ENCODE measurements at places on chromosomes 1 and 21.

- no peak for DNase-seq
Measured at GRCh38 chr1:199295107-199295506, 656.3 kb downstream of the PTPRC start.

DNA sequence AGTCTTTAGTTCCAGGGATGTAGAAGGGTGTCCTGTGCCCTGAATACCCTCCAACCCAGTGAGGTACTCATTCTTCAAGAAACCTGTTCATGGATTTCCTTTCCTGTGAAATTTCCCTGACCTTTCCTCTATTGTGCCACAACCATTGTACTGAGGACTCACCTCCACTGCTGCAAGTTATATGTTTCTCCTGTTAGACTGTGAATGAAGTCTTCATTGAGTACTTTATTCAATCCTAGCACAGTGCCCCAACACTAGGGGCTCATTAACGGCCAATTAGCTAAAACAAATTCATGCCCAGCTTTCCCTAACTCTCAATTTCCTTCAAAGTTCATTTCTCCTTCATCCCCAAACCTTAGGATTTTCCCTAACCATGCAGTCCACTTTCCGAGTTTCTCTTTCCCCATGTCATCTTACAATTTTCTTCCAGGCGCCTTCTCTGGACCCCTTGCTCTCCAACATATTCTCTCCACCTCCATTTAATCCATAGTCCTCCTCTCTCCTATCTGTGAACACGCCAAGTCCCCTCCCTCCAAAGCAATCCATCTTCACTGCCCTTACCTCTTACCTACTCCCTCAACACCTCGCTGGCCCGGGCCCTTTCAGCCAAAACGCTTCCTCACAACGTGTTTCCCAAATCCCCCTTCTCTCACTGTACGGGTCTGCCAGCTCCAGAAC is 1.3 kb downstream of the TRIM33 start:
- no peak for DNase-seq

GRCh38 chr1:80533093-80533492 is 1267.6 kb upstream of the ADGRL2 start:
- no peak for DNase-seq

- no peak for DNase-seq
Measured at GRCh38 chr1:73593804-73594203, 604.2 kb downstream of the LRRIQ3 start.

- DNase-seq, result no peak
Measured at GRCh38 chr1:37722181-37723071, 30.1 kb downstream of the CDCA8 start.

GRCh38 chr1:79117376-79117775 is 110.8 kb upstream of the ADGRL4 start:
- no peak for DNase-seq

GRCh38 chr1:71049951-71050598 is 2.5 kb upstream of the PTGER3 start:
- DNase-seq, result no peak

- DNase-seq, result peak; percentile 60
Measured at GRCh38 chr1:229258031-229258756, 12.7 kb upstream of the RAB4A start.

- no peak for DNase-seq
Measured at GRCh38 chr1:23567996-23568607, 8.8 kb upstream of the ID3 start.

GRCh38 chr1:51859333-51859732 is 19.2 kb downstream of the NRDC start:
- DNase-seq, result no peak

DNA sequence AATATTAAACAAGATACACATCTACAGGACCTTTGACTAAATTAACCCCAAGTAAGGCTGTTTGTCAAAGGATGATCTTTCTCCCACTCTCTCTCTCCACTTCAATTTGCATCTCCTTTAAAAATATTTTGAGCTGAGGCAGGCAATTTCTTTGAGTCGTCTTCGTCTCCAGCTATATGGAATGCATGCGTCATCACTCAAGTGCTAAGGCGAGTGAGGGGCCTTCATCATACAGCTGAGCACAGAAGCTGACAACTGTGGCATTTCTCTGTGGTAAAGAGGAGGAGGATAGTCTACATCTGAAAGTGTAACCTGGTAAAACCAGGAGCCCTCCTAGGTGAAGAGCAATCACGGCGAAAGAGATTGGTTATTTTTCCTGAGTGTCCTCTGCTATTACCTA is 7.6 kb downstream of the EPHX4 start:
- DNase-seq, result no peak

GRCh38 chr1:223776075-223776814 is 63.9 kb downstream of the CAPN2 start:
- DNase-seq, result peak; percentile 52

GRCh38 chr1:228343191-228343661 is 63.4 kb downstream of the TRIM11 start:
- no peak for DNase-seq

DNA sequence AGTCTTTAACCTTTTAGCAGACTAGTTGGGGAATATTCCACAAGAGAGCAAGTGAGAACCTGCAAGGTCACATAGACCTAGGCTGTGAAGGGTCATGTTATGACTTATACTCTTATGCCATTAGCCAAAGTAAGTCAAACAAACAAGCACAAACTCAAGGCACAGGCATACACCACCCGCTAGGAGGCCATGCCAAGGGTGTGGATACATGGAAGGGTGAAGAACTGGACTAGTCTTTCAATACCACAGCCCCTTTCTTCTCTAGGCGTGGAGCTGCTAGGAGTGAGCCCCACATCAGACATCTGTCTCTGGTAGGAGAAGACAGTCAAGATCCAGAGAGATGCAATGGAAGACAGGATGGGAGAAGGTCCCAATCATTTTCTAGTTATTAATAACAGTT is 68.6 kb downstream of the BACH1 start:
- no peak for DNase-seq

DNA sequence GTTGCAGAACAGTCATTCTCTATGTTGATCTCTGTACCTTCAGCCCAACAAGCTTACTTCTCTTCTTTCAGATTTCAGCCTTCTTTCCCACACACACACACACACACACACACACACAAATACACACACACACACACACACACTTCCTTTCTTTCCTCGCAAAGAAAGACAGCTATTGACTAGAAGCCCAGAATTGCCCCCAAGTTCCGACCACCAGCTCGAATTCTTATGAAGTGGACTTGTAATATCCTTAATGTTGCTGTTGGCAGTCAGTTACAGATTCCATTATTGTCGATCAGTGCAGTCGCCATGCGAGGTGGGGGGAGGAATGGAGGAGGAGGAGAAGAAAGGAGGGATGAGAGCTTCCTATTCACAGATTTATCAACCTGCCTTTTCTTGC is 125.5 kb downstream of the CLEC20A start:
- no peak for DNase-seq

- DNase-seq, result no peak
Measured at GRCh38 chr1:186442651-186443375, 18.1 kb downstream of the PDC start.

GRCh38 chr1:235628316-235629005 is 21.1 kb downstream of the GNG4 start:
- DNase-seq, result no peak

DNA sequence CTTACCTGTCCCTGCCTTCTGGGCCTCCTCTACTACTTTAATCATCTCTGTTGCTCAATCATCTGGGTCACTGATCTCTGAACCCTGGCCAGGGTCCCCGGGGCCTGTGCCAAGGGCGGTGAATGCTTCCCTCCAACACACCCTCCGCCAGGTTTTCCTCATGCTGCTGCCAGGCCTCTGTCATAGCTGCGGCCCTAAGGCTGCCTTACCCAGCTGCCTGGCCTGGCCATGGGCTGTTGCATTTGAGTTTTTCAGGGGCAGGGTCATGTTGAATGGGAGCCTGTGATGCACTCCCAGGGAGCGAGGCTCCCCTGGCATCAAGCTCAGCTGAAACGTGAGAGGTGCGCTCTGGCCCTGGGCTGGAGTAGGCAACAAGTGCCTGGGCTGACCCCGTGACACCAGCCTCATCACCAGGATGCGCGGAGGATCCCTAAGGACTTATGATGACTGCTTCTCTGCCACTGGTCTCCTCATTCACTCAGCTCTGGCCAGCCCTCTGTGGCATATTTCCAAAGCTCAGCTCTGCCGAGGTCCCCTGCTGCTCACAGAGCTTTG is 7.6 kb downstream of the EDN2 start:
- DNase-seq, result no peak

GRCh38 chr1:182259229-182259872 is 132.2 kb downstream of the GLUL start:
- DNase-seq, result peak; percentile 64

- DNase-seq, result no peak
Measured at GRCh38 chr1:236166041-236166440, 23.7 kb downstream of the GPR137B start.

- DNase-seq, result no peak
Measured at GRCh38 chr1:63563745-63564144, 29.5 kb upstream of the PGM1 start.

- DNase-seq, result no peak
Measured at GRCh38 chr1:235720544-235720943, 71.0 kb upstream of the GNG4 start.

GRCh38 chr1:92728697-92729096 is 56.2 kb downstream of the EVI5 start:
- no peak for DNase-seq

DNA sequence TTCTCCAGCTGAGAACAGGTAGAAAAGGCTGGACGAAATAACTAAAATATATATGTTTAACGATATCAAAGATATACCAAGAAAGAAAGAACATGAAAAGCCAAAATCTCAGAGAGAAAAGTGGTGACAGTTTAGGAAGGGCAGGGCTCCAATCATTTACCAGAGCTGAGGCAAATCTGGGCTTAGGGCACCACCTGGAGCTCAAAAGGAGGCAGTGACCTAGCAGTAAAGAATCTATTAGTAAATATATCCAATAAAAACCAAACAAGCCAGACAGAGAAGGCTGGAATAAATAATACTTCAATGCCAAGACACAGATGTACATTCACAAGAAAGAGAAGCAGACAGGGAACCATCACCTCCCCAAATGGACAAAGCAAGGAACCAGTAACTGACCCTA is 43.5 kb downstream of the CHIA start:
- peak; percentile 46 for DNase-seq

DNA sequence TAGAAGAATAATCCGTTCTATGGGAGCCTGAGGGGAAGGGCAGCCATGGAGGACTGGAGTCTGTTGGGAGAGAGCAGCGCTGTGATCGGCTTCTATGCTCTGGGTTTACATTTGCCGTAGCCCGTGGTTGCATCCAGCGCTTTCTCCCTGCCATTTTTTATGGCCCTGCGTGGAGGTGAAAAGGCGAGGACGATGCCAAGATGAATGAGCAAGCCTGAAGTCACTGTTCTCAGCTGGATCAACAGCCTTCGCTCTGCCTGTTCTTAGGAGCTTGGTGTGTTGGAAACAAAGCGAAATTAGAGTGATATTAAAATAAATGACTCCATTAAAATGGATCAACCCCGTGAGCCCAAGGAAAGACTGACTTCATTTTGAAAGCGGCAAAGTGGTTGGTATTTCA is 120.2 kb downstream of the KCNJ6 start:
- DNase-seq, result no peak

- DNase-seq, result peak; percentile 22
Measured at GRCh38 chr21:28832013-28832714, 160.5 kb downstream of the LTN1 start.

DNA sequence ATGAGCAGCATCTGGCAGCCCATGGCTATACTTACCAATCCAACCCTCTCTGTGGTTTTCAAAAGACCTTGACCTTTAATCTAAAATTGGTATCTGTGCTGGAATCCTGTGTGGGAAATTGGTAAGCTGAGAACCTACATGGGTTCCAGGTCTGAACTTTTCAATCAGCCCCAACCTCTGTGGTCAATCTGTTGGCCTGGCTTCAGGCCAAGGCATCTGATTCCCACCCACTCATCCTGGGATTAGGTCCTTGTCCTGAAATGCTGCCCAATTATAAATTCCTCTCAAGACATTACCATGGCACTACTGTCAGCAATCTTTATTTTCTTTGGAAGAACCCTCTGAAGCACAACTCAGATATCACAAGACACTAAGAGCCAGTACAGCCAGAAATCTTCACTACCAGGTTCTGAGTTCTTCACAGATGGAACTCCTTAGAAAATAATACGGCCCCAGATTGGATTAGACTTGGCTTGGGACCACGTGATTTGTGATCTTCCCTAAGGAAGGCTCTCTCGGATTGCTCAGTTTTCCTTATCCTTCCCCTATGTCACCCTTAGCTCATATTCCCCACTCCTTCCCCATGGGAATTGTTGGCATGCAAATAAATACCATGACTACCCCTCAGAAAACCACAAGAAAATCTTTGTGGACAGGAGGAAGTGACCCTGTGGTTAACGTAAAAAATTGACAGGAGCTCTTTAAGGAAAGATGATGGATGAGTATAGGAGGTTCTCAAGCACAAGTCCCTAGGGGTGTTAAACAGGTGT is 207.9 kb upstream of the ST6GALNAC5 start:
- DNase-seq, result no peak

GRCh38 chr1:22850681-22851080 is 122.0 kb downstream of the LACTBL1 start:
- no peak for DNase-seq

GRCh38 chr1:51669272-51669671 is 52.4 kb downstream of the OSBPL9 start:
- no peak for DNase-seq

- peak; percentile 6 for DNase-seq
Measured at GRCh38 chr1:228219962-228220780, 12.3 kb downstream of the OBSCN start.

DNA sequence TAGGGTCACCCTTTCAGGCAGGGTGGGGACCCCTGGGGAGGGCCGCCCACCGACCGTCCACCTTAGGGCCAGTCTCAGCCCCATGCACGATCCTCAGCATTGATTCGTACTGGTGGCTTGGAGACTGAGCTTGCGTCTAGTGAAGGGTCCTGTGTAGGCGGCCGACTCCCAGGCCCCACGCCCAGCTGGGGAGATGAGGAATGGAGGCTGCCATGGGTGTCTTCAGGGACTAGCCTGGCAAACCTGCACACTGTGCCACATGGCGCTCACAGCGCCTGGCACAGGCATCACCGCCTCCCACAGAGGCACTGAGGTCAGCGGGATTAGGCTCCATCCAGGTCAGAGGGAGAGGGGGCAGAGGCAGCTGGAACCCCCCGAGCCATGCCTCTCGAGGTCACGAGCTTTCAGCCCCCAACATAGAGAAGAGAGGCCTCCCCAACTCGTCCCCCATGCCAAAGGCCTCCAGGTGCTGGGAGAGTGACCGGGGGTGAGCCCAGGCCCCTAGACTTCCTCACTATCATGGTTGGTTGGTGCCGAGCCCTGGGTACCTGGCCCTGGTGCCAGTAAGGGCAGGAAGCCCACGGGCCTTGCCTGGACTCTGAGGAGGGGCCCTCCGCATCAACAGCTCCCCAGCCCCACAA is 51.0 kb downstream of the SIK1 start:
- no peak for DNase-seq

GRCh38 chr1:9730096-9730901 is 78.8 kb downstream of the PIK3CD start:
- DNase-seq, result no peak
